ENCODE measurements at places on chromosomes 2 and 18.
A peak's percentile ranks its signal among the peaks of the same experiment; 100 is the strongest.

DNA sequence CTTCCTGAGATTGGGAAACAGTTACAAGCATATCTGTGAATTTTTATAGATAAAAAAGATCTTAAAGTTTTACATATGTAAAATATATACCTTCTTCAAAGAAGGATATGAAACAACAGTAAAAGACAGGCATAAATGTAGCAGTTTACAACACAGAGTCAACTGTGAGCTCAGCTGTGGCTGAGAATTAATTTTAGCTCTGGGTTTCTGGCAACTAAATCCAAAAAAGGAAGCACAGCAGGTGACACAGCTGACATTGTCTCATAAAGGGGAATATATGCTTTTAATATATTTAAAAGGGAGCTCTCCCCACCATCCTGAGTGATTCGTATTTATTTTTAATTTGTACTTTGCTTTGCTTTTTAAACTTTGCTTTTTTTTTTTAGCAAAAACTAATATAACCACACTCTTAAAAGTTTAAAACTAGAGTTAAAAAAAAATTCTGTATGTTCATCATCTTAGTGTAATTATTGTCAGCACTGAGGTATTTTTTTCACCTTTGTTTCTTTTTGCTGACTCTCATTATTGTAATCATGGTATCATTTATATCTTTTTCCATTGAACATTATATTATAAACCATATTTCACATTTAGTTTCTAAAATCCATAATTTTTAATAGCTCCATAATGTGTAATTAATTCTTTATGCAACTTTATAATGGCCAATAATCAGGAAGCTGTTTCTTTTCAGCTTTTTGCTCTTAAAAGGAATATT, 6.7 kb downstream of the TUBB6 start:
- no peak for DNase-seq
- H3K27ac ChIP-seq: no peak overlapping the region
- no peak overlapping the region for H3K4me3 ChIP-seq
- no peaks in the 10 kb centered on the region for H3K27me3 ChIP-seq

DNA sequence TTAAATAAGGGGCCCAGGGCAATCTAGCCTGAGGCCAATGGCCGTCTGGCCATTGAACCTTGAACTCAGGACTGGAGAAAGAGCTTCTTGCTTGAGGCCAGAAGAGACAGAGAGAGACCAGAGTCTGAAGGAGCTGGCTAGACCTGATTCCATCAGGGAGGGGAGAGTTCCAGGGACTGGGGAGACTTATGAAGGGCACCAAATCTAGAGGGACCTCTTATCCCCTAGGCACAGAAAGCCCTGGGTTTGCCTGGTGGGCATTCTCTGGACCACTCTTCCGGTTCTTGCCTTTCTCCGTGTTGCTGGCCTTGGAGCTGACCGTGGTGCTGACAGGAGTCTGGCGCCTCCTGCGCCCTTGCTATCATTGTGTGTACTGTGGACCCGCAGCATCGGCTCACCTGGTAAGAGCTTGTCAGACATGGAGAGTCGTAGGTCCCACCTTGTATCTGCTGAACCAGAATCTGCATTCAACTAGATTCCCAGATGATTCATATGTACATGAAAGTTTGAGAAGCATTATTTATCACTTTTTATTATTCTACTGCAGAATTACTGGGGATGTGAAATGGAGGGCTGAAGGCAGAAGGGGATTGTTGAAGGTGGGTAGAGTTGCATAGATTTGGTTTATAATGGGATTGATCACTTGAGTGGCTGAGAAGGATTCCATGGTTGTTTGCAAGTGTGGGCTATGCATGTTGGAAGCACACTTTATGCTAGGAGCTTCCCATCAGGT, 4.3 kb upstream of the TRPM8 start:
- H3K36me3 ChIP-seq: no peaks in the 10 kb centered on the region
- H3K4me1 ChIP-seq: no peaks in the 10 kb centered on the region
- no peak for DNase-seq
- H3K27ac ChIP-seq: no peak overlapping the region

GRCh38 chr2:142778289-142778688, 99.2 kb upstream of the KYNU start:
- H3K4me1 ChIP-seq: no peaks in the 10 kb centered on the region
- no peak overlapping the region for H3K4me3 ChIP-seq
- H3K27ac ChIP-seq: no peak overlapping the region
- H3K36me3 ChIP-seq: no peaks in the 10 kb centered on the region

- H3K4me1 ChIP-seq: peaks cover 7% of the 10 kb centered on the region
- no peak overlapping the region for H3K27ac ChIP-seq
- no peaks in the 10 kb centered on the region for H3K27me3 ChIP-seq
- DNase-seq: no peak
Observed at GRCh38 chr18:13581496-13582177, 144.7 kb downstream of the FAM210A start.

DNA sequence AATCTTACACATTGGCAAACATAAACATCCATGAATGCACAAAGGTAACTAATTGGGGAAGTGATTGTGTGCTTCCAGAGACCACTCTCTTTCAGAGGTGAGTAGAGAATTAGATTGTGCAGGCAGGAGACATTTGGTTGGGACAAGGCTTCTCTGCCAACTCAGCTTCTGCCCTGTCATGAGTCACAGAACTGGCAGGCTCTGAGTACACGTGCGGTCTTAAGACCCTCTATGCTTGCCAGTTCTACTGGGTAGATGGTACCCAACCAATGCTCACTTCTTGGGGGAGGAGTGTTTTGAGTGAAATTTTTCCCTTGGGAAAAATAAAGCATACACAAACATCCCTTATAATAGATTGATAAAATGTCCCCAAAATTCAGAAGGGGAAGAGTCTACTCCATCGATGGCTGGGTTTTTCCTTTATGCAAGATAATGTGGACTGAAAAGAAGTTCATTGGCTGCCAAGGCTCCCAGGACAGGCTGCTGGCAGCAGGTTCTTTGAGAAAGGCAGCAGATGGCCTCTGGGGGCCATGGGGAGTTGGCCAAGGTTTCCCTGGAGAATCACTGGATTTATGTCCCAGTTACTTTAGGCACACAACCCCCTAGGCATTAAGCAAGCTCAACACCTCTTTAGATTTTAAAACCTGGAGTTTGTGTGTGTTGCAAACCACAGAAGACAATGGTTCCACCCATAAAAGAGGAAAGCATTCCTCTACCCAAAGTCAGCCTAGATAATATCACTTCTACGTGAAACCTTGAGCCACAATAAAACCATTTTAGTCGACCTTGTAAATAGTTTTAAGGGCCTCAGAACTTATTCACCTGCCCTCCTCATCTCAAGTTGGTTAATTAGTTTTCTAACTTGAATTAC, 417.0 kb downstream of the TXNL1 start:
- H3K4me1 ChIP-seq: no peaks in the 10 kb centered on the region
- no peak overlapping the region for H3K27ac ChIP-seq
- H3K36me3 ChIP-seq: no peaks in the 10 kb centered on the region
- no peaks in the 10 kb centered on the region for H3K27me3 ChIP-seq
- DNase-seq: no peak

DNA sequence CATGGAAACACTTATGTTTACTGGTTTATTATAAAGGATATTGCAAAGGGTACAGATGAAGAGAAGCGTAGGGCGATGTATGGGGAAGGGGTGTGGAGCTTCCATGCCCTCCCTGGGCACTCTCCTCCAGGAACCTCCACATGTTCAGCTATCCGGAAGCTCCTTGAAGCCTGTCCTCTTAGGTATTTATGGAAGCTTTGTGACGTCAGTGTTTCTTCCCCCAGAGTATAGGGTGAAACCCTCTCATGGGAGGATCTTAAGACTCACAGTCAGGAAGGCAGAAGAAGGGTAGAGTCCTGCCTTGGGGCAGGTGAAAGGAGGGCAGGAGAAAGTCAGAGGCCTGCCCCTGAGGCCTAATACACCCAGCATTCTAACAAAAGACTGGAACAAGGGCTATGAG, 61.3 kb upstream of the CREB1 start:
- no peak for DNase-seq
- H3K36me3 ChIP-seq: no peaks in the 10 kb centered on the region
- no peak overlapping the region for H3K27ac ChIP-seq
- H3K4me3 ChIP-seq: no peak overlapping the region
- H3K4me1 ChIP-seq: no peaks in the 10 kb centered on the region

DNA sequence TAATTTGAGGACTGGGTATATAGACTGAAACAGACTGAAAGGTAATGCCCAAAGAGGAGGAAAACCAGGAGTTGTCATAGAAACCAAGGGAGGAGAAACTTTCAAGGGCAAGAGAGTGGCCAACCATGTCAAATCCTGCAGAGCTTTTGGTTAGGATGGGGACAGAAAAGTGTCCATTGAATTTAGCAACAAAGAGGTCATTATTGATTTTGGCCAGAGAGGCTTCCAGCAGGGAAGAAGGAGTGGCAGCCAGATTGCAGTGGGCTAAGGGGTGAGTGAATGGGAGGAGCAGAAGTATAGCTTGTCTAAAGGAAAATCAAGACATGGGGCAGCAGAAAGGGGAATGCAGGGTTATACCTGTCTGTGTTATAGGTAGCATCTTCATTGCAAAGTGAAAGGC, 194.0 kb downstream of the CAMKMT start:
- no peaks in the 10 kb centered on the region for H3K4me1 ChIP-seq
- H3K4me3 ChIP-seq: no peak overlapping the region
- DNase-seq: no peak
- no peaks in the 10 kb centered on the region for H3K36me3 ChIP-seq
- no peaks in the 10 kb centered on the region for H3K27me3 ChIP-seq
- H3K27ac ChIP-seq: no peak overlapping the region

DNA sequence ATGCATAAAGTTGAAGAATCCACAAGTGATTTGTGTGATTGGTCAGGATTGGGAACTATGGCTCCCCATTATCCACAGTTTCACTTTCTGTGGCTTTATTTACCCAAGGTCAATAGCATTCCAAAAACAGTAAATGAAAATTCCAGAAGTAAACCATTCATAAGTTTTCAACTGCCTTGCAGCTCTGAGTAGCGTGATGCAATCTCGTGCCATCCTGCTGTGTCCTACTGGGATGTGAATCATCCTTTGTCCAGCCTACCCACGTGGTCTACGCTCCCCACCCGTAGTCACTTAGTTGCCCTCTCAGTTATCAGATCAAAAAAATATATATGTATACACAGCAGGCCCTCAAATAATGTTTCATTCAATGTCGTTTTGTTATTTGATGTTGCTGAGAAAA, 89.0 kb upstream of the DLGAP1 start:
- no peak for DNase-seq
- H3K36me3 ChIP-seq: no peaks in the 10 kb centered on the region
- no peak overlapping the region for H3K4me3 ChIP-seq
- H3K4me1 ChIP-seq: no peaks in the 10 kb centered on the region
- H3K27me3 ChIP-seq: no peaks in the 10 kb centered on the region
- no peak overlapping the region for H3K27ac ChIP-seq

- no peak overlapping the region for H3K27ac ChIP-seq
- H3K36me3 ChIP-seq: no peaks in the 10 kb centered on the region
- H3K27me3 ChIP-seq: no peaks in the 10 kb centered on the region
- no peaks in the 10 kb centered on the region for H3K4me1 ChIP-seq
Observed at GRCh38 chr2:111715987-111716904, 167.7 kb downstream of the ANAPC1 start.

- no peak overlapping the region for H3K4me3 ChIP-seq
- H3K36me3 ChIP-seq: no peaks in the 10 kb centered on the region
- DNase-seq: no peak
Observed at GRCh38 chr2:53347269-53347668, 420.3 kb upstream of the CHAC2 start.

DNA sequence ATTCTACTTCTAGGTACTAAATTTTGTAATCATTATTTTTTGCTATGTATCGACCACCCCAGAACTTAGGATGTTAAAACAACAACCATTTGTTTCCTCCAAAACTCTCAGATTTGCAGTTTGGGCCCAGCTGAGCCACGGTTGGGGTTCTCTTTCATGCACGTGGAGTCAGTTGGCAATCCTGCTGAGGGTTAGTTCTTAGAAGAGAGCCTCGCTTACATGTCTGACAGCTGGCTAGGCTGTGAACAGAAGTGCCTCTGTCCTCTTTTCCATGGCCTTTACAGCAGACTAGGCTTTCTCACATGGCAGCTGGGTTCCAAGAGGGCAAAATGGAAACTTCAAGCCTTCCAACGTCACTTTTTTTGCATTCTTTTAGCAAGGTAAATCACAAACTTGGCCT, 9.3 kb upstream of the RGPD4 start:
- no peaks in the 10 kb centered on the region for H3K36me3 ChIP-seq
- no peak for DNase-seq
- H3K4me1 ChIP-seq: no peaks in the 10 kb centered on the region
- no peak overlapping the region for H3K4me3 ChIP-seq

GRCh38 chr2:46843316-46843715, 72.3 kb downstream of the MCFD2 start:
- H3K36me3 ChIP-seq: no peaks in the 10 kb centered on the region
- no peak overlapping the region for H3K4me3 ChIP-seq

- no peaks in the 10 kb centered on the region for H3K4me1 ChIP-seq
- no peak overlapping the region for H3K27ac ChIP-seq
- H3K27me3 ChIP-seq: no peaks in the 10 kb centered on the region
- H3K4me3 ChIP-seq: no peak overlapping the region
Observed at GRCh38 chr2:232276084-232276732, 102.3 kb upstream of the ALPP start.

- H3K4me3 ChIP-seq: no peak overlapping the region
- H3K27ac ChIP-seq: no peak overlapping the region
- H3K27me3 ChIP-seq: no peaks in the 10 kb centered on the region
- no peaks in the 10 kb centered on the region for H3K4me1 ChIP-seq
- no peaks in the 10 kb centered on the region for H3K36me3 ChIP-seq
- DNase-seq: no peak
Observed at GRCh38 chr2:133755480-133756300, 187.4 kb upstream of the NCKAP5 start.

- H3K27ac ChIP-seq: no peak overlapping the region
- no peaks in the 10 kb centered on the region for H3K27me3 ChIP-seq
- H3K36me3 ChIP-seq: no peaks in the 10 kb centered on the region
Observed at GRCh38 chr2:187528042-187528441, 26.2 kb downstream of the TFPI start.

- DNase-seq: no peak
- H3K36me3 ChIP-seq: no peaks in the 10 kb centered on the region
- H3K27ac ChIP-seq: no peak overlapping the region
- H3K4me1 ChIP-seq: no peaks in the 10 kb centered on the region
Observed at GRCh38 chr2:57432528-57432927, 614.1 kb upstream of the VRK2 start.

DNA sequence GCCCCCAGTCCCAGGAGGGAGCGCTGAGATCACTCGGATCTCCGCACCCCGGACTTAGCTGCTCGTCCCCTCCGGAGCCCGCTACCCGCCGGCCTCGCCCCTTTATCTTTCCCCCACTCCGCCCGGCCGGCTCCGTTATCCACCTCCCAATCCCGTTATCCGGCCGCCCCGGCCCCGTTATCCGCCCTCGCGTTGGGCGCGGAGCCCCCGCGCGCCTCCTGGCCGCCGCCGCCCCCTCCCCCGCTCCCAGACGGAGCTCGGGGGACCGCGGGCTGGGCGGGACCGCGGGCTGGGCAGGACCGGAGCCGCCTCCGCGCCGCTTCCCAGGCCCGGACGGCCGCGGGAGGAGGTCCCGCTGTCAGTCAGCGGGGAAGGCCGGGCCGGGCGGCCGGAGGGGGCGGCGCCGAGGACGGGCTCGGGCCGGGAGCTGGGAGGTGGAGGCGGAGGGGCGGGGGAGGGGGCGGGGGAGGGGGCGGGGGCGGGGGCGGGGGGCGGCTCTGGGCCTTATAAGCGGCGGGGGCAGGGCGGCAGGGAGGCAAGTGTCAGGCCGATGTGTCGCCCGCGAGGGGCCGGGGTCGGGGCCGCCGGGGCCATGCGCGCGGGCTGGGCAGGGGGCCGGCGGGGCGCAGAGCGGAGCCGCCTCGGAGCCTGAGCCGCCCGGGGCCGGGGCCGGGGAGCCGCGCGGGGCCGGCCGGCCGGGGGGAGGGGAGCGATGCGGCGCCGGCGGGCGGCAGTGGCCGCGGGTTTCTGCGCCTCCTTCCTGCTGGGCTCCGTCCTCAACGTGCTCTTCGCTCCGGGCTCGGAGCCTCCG, at the start of gene PKDCC:
TSS of gene PKDCC (plus strand) at position 534 of the 811 bp plus-strand sequence. CDS start at position 713, 179 bp downstream.
- peaks cover 8% of the 10 kb centered on the region for H3K4me1 ChIP-seq
- H3K4me3 ChIP-seq: peak within 1 kb of the TSS; percentile 52
- DNase-seq: peak; percentile 17
- H3K36me3 ChIP-seq: no peaks in the 10 kb centered on the region
- no peak within 1 kb of the TSS for H3K27ac ChIP-seq
